ENCODE measurements at places on chromosomes 3 and 15.

DNA sequence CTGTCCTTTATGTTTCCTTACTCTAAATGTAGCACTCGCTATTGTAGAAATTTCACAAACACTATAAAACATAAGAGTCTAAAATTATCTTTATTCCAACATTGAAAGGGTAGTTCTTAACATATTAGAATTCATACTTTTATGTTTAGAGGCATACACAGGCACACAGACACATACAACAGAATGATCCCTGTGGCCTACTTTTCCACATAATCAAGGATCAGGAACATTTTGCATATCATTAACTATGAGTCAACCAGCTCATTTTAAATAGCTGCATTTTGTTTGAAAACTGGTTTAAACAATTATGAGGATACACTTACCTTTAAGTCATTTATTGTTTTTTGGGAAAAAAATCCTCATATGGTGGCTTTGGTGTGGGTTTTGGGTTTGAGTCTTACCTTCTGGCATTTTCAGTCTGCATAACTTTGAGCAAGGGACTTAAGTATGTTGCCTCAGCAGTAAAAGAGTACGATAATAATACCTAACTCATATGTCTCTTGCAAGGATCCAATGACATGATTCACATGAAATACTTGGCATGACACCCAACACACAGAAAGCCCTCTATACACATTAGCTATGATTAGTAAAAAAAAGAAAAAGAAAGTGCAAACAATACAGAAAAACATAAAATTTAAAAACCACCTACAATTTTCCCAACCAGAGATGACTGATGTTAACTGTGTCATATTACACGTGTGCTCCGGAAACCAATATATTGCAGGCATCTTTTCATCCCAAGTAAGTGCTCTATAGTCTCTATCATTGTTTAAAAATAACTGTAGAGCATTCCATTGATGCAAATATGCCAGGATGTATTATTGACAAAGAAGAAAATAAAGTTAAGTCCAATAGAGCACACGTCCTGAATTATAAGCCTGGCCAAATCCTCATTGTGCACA, 213.1 kb upstream of the ADAMTS9 start:
- peak overlapping the region; percentile 53 for H3K27ac ChIP-seq
- H3K4me3 ChIP-seq, result no peak overlapping the region
- DNase-seq, result no peak

- H3K27ac ChIP-seq, result no peak overlapping the region
- no peaks in the 10 kb centered on the region for H3K36me3 ChIP-seq
- no peaks in the 10 kb centered on the region for H3K27me3 ChIP-seq
- no peak overlapping the region for H3K4me3 ChIP-seq
Measured at GRCh38 chr3:13308380-13308801, 111.7 kb downstream of the NUP210 start.

GRCh38 chr15:70268698-70269251, 171.1 kb upstream of the TLE3 start:
- no peaks in the 10 kb centered on the region for H3K36me3 ChIP-seq
- H3K27me3 ChIP-seq, result no peaks in the 10 kb centered on the region
- peaks cover 27% of the 10 kb centered on the region for H3K4me1 ChIP-seq

GRCh38 chr15:67794832-67795574, 30.3 kb upstream of the SKOR1 start:
- H3K27ac ChIP-seq, result no peak overlapping the region
- no peak overlapping the region for H3K4me3 ChIP-seq
- H3K27me3 ChIP-seq, result no peaks in the 10 kb centered on the region
- no peaks in the 10 kb centered on the region for H3K36me3 ChIP-seq
- DNase-seq, result no peak

- peak; percentile 74 for DNase-seq
- no peaks in the 10 kb centered on the region for H3K27me3 ChIP-seq
- H3K4me3 ChIP-seq, result no peak overlapping the region
Measured at GRCh38 chr3:125165189-125165947, 47.2 kb downstream of the SLC12A8 start.

DNA sequence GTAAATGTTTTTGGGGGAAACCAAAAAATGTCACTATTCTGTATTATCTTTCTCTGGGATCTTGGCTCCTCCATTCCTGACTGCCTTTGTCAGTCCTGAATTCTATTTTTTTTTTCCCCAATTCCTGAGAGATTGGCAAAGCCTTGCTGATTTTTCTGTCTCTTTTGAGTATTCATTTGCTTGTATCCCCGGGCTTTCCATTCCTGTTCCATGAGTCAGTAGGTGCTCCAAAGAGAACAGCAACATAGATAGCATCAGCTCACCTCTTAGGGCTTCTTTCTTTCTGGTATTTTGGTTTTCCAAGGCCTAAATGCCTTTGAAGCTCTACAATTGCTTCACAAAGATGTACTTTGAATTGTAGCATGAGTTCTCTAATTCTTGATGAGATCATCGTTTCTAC, 271.7 kb upstream of the LRRC3B start:
- no peak overlapping the region for H3K4me3 ChIP-seq
- DNase-seq, result no peak
- no peaks in the 10 kb centered on the region for H3K36me3 ChIP-seq
- H3K4me1 ChIP-seq, result no peaks in the 10 kb centered on the region

DNA sequence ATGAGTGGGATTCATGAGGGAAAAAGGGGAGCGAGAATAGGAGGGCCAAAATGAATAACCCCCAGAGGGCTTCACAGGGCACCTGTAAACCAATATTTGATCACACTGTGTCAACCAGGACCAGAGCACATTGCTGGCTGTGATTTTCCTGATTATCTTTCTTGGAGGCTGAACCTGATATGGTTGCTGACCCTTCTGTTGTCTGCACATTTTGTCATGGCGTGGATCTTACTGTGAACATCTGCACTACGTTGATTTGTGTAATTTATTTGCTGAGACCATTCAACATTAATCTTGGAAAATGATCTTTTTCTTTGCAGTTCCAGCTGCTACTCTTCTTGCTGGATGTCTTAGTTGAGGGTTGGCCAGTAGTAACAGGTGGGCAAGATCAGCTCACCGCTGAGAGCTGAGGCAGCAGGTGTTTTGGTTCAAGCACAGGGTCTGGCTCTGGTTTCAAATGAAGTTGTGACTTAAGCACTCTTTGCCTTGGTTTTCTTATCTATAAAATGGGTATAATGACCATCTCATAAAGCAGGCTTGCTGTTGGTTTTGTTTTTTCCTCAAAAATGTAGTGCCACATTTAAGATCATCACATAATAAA, 61.2 kb downstream of the ARHGEF26 start:
- peak overlapping the region; percentile 83 for H3K27ac ChIP-seq
- peaks cover 2% of the 10 kb centered on the region for H3K36me3 ChIP-seq
- H3K4me1 ChIP-seq, result peaks cover 19% of the 10 kb centered on the region
- H3K27me3 ChIP-seq, result no peaks in the 10 kb centered on the region
- no peak for DNase-seq

- no peak overlapping the region for H3K27ac ChIP-seq
- H3K36me3 ChIP-seq, result no peaks in the 10 kb centered on the region
- no peak for DNase-seq
Measured at GRCh38 chr15:68986322-68986721, 28.2 kb upstream of the NOX5 start.

GRCh38 chr3:161999846-162000245, 503.2 kb downstream of the OTOL1 start:
- H3K36me3 ChIP-seq, result no peaks in the 10 kb centered on the region
- no peak overlapping the region for H3K4me3 ChIP-seq
- no peaks in the 10 kb centered on the region for H3K27me3 ChIP-seq
